GF-D8 (cell line): ENCODE measurements at places on chromosomes 16 and 17.

DNA sequence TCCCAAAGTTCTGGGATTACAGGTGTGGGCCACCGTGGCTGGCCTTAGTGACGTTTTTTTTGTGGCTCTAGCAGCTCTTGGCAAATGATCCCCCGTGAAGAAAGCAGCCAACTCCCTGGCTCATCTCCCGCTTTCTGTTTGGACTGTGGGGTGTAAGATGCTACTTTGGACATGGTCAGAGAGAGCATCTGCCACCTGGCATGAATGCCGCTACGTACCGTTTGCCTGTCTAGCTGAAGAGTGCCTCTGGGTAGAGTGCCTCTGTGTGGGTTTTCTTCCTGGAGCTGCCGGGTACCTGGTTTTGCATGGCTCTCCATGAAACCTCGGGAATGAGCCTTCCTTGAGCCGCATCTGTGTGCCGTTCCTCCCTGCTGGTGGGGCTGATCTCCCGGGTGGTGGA, 34.3 kb downstream of the NDEL1 start:
- no peak for DNase-seq

DNA sequence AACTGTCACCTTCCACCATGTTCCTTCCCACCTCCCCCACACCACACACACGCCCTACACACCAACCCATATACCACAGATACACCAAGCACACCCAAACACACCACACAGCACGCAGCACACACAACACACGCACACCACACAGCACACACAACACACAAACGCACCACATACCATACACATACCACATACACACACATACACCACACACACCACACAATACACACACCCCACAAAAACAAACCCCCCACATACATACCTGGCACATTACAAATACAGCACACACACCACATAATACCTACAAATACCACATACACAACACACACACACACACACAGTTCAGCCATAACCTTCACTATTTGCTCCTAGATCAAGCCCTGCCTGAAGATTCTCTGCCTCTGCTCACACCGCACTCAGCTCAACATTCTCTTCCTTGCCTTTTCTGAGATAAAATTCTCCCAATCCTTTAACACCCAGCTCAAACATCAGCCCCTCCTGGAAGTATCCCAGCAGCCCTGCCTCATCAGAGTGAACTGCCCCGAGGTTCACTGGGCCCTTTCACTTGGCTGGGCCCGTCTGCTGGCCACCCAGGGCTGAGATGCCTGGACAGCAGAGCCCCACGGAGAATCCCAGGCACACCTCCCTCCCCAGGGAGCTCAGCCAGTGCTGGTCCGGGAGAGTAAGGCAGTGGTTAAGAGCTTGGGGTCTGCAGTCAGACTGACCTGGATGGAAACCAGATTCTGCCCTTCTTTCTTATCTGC, 31.9 kb upstream of the CPNE2 start:
- no peak for DNase-seq

- DNase-seq = no peak
Measured at GRCh38 chr16:11687601-11688519, 19.6 kb downstream of the SNN start.

DNA sequence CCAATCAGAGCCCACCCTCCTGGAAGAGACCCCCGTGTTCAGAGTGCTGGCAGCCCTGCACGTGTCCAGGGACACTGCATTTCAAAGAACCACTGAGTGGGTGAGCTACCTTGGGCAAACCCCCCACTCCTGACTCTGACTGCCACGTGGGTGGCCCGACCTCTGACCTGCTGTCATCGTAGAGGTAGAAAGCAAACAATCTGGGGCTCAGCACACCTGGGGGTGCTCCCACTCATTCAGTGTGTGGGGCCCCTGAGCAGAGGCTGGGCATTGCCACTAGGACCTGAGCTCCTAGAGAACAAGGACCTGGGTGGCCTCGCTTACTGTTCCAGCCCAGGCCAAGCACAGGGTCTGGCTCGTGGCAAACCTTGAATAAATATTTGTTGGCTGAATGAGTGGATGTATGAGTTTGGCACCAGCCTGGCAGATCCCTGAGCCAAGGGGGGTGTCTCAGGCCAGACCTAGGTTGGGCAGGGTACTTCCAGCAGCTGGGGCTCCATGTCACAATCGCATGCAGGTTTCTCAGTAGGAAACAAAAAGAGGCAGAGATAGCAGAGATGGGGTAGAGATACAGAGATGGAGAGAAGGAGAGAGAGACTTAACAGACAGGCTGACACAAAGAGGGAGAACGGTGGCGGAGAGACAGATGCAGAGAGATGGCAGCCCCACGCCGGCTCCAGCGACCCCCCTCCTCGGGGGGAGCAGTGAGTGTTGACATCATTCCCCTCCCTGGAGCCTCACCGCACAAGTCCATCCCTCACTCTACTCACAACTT, 5.4 kb upstream of the DRC7 start:
- DNase-seq = peak; percentile 91

GRCh38 chr16:73321853-73322252, 273.9 kb upstream of the ZFHX3 start:
- DNase-seq = no peak

DNA sequence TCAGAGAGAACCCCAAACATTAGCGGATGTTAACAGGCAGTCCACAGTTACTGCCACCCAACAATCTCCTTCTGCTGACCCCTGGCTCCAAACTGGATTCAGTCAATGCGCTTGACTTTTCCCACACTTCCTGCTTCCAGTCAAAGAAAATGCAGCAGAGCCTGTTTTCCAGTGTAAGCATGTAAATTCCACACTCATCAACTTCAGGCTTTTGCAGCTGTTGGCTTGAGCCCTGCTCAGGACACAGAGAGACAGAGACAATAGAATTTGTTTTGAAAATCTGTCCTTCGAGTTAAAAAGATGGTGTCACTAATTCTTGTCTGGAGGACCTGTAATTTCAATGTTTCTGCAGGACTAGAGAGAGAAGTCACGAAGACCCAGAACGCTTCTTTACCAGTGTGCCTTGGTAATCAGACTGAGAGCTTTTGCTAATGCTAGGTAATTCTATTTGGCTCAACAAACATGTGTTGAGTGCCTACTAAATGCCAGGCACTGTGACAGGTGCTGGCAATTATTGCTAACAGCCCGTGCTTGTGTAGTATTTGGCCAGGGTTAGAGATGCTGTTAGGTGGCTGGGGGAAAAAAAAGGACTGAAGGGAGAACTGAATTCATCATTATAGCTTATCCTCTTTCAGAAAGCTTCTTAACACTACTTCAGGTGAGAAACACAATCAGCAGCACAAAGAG, 32.5 kb downstream of the HOXB1 start:
- DNase-seq = no peak

- no peak for DNase-seq
Measured at GRCh38 chr17:67629971-67630320, 87.8 kb upstream of the NOL11 start.

- DNase-seq = no peak
Measured at GRCh38 chr16:67509016-67509415, 19.6 kb upstream of the RIPOR1 start.

- no peak for DNase-seq
Measured at GRCh38 chr16:89037261-89038152, 56.1 kb upstream of the ACSF3 start.

- no peak for DNase-seq
Measured at GRCh38 chr16:55570159-55570558, 3.7 kb downstream of the CAPNS2 start.

DNA sequence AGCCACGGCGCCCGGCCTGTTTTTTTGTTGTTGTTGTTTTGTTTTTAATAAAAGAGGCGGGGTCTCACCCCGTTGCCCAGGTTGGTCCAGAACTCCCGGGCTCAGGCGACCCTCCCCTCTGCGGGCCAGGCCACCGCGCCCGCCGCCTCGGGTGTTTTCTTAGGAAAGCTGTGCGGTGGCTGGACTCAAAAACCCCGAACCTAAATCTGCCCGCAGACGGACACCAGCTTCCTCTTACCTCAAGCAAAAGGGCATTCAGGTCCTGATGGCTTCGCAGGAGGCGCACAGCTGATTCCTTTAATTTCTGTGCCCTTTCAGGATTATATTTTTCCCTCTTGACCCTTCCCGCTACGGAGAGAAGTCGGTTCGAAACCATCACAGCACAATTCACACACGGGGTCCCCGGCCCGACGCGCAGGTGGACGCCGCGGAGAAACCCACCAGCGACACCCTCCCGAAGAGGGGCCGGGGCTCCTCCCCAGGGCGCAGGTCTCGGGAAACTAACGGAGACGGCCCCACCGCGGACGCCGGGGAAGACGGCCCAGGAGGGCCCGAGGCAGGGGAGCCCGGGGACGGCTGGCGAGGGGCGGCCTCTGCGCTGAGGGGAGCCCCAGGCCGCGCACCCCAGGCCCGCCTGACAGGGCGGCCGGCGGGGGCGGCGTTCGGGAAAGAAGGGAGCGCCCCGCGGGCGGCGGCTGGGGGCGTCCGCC, 653 bp downstream of the FANCA start:
- DNase-seq = peak; percentile 4

DNA sequence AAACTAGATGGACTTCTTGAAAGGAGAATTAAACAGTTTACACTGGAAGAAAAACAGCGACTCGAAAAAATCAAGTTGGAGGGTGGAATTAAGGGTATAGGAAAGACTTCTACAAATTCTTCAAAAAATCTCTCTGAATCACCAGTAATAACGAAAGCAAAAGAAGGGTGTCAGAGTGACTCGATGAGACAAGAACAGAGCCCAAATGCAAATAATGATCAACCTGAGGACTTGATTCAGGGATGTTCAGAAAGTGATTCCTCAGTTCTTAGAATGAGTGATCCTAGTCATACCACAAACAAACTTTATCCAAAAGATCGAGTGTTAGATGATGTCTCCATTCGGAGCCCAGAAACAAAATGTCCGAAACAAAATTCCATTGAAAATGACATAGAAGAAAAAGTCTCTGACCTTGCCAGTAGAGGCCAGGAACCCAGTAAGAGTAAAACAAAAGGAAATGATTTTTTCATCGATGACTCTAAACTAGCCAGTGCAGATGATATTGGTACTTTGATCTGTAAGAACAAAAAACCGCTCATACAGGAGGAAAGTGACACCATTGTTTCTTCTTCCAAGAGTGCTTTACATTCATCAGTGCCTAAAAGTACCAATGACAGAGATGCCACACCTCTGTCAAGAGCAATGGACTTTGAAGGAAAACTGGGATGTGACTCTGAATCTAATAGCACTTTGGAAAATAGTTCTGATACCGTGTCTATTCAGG, 85.0 kb downstream of the C17orf58 start:
- DNase-seq = no peak

DNA sequence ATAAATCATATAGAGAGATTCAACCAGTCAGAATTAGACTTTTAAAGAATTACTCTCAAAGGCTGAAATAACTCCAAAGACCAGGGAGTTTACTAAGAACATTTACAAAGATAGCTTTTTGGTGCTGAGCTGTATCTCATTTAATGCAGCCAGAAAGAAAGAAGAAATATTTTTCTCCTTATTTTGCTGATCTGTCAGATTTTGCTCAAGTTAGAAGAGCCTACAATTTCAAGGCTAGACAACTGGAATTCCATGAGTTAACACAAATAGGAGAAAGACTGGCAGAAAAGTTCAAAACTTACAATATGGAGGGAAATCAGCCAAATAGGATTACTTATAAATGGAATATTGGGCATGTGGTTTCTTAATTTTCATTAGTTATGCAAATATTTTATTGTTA, 6.1 kb upstream of the SLFN12 start:
- DNase-seq = no peak

- no peak for DNase-seq
Measured at GRCh38 chr16:50202926-50203624, 50.0 kb downstream of the TENT4B start.

GRCh38 chr17:63841350-63842172, 924 bp downstream of the SMARCD2 start:
- no peak for DNase-seq

DNA sequence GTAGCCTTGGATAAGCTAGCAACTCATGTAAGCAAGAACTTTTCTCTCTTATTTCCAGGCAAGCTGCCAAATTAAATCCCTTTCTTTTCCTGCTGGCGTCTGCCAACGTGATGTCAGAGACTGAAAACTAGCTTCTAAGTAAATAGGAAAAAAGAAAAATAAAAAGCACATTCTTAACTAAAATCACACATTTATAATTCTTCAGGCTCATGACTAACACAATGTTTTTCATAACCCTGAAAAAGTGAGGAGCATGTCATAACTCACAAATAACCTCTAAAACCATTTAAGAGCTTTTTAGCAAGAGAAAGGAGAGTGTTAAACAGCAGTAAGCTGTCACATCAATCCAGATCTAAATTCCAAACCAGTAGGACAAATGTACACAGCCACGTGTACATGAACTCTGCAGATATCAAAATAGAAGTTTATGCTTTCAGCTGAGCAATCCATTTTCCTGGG, 110.0 kb downstream of the N4BP1 start:
- DNase-seq = no peak

- no peak for DNase-seq
Measured at GRCh38 chr16:89548344-89549006, 12.0 kb upstream of the RPL13 start.

DNA sequence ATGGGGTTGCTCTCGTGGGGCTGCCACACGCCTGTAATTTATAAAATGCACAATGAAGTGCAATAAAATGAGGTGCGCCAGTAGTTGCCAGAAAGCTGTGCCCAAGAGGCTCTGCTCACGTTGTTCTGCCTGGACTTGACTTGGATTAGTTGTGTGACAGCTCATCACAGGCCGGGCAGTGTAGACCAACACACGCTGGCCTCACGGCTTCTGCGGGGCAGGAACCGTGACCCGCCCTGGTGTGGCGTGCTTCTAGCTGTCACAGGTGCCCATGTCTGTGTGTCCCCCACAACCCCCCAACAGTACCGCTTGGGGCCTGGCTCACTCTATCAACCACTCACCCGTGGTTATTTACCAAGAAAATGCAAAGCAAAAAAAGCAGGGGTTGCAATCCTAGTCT, 112.2 kb upstream of the ZNF750 start:
- no peak for DNase-seq

GRCh38 chr17:66025551-66025950, 166.4 kb downstream of the CEP112 start:
- DNase-seq = no peak

DNA sequence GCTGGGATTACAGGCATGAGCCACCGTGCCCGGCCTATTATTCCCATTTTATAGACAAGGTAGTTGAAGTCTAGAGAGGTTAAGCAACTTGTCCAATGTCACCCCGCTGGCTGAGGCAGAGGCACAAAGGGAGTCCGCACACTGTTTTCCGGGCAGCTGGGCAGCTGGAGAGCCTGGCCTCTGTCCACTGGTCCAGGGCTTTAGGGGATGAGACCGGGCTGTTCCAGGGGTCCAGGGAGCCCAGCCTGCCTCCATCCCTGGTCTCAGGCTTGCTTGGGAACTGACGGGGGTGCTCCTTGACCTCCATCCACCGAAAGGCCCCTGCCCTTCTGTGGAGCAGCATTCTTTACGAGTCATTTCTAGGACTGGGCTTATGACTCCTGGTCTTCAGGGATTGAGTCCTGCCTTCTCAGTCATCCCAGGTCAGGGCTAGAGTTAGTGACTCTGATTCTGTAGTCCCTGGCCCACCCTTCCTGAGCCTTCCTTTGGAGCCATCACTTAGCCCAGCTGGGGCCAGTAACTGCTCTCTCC, 37.5 kb downstream of the SOCS3 start:
- no peak for DNase-seq
